Neuronal stem cell (in vitro differentiated cells): ENCODE measurements at places on chromosomes 12 and 14.

DNA sequence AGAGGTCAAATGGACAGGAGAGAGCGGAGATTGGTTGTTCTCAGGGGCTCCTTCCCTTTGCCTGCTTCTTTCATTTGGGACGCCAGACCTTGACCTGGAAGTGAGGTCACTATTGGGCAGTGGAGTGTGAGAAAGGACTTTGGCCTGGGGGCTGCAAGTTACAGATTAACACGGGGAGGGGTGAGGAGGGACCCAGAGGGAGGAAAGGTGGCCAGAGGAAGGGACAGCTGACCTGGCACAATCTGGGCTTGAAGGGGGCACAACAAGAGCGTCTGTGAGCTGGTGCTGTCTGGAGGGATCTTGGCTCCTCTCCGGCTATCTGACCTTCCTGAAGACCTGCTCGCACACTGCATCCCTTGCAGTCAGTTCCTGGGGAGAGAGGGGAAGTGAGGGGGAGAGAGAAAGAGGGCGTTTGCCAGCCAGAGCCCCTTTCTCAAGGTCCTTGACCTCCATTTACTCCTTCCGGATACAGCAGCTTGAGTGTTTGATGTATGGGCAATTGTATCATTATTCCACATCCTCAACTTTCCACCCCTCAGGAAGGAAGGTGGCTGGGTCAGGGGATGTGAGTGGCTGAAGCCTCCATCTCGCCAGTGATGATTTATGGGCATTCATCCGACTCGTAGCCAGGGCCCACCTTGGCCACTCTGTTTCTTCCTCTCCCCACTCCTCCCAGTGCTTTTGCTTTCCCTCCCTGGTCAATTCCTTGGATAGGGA is 4.7 kb downstream of the RBP5 start:
- DNase-seq = no peak

DNA sequence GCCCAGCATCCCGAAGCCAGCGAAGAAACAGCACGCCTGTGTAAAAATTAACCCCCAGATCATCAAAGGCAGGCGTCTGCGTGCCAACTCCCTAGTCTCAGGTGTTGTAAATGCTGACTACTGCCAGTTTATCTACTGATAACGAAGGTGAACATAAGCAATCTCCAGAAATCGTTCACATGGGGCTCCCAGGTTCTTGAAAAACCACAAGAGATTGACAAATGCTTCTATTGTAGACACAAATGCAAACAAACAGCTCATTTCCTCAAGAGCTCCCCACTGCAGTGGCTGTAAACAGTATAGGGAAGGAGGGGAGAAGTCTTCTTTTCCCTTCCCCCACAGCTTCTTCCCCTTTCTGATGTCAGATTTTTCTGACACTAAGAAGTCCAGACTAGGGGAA is 5.3 kb upstream of the PLEKHG3 start:
- DNase-seq = no peak

- DNase-seq = no peak
These were observed 26.5 kb downstream of the NUAK1 start for GRCh38 chr12:106112145-106112821.

DNA sequence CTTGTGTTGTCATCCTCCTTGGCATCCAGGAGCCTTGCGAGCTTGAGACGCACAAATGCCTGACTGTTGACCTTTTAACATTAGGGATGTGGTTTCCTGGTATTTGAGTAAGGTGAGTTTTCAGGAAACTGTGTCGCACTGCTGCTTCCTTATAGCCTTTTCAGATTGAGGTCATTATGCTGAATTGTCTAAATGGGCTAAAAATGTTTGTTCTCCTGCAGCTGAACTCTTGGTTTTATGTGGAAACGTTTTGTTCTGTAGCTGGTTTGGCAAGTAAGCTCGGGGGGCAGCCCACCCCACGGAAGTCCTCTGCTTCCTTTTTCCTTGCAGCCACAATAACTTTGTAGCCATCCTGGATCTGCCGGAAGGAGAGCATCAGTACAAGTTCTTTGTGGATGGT is 5.7 kb downstream of the PRKAB1 start:
- DNase-seq = no peak

GRCh38 chr12:42104087-42104486 is 40.6 kb downstream of the GXYLT1 start:
- no peak for DNase-seq

- no peak for DNase-seq
These were observed 73.9 kb downstream of the ANO4 start for GRCh38 chr12:100868487-100868886.

- no peak for DNase-seq
These were observed 436 bp downstream of the VPS33A start for GRCh38 chr12:122265886-122266229.

DNA sequence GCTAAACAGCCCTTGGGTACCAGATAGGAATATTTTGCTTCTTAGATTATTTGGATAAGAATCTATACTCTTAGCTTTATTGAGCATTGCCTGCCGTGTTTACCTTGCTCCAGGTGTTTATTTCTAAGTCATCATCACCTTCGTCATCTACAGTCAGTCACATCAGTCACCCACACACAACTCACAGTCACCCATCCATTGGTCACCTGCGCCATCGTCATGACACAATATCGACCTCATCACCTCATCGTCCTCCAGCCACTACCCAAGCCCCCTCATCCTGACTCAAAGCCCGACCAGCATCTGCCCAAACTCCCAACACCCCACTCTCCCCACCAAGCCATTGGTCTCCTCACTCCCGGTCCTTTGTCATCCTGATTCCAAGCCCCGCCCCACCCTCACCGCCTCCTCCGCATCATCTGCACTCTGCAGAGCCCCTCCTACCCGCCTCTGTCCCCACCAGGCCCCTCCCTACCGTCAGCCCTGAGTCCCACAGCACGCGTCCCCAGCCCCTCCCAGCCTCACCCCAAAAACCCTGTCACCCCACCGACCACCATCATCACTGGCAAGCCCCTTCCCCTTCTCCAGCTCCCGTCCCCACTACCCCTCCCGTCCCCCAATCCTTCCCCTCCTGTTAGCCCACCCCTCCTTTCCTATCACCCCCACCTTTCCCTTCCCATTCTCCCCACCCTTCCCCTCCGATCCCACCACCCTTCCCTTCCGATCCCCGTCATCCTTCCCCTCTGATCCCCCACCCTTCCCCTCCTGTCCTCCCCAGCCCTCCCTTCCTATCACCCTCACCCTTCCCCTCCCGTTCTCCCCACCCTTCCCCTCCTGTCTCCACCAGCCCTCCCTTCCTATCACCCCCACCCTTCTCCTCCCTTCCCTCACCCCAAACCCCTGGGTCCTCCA is 9.8 kb downstream of the DLK1 start:
- DNase-seq = peak; percentile 80

DNA sequence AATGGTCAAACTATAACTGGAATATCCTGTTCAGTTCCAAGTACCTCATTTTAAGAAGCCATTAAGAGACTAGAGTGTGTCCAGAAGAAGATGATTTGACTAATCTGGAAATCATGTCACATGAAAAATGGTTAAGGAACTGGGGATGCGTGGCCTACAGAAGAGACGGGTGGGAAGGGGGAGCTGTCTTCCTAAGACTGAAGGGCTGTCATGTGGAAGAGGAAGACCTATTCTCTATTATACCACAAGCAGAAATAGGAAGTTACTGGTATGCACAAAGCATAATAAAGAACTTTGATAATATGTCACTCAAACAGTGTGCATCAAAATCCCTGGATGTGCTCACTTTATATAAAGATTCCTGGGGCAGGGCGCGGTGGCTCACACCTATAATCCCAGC is 50.3 kb downstream of the HECTD4 start:
- DNase-seq = no peak

GRCh38 chr14:103522649-103523574 is at the start of gene CKB:
Gene CKB, minus strand, starts transcription at chr14:103522830. Its CDS starts 337 bp downstream, at chr14:103522493.
- peak; percentile 74 for DNase-seq

GRCh38 chr12:38587594-38587993 is 271.0 kb downstream of the ALG10B start:
- DNase-seq = no peak

DNA sequence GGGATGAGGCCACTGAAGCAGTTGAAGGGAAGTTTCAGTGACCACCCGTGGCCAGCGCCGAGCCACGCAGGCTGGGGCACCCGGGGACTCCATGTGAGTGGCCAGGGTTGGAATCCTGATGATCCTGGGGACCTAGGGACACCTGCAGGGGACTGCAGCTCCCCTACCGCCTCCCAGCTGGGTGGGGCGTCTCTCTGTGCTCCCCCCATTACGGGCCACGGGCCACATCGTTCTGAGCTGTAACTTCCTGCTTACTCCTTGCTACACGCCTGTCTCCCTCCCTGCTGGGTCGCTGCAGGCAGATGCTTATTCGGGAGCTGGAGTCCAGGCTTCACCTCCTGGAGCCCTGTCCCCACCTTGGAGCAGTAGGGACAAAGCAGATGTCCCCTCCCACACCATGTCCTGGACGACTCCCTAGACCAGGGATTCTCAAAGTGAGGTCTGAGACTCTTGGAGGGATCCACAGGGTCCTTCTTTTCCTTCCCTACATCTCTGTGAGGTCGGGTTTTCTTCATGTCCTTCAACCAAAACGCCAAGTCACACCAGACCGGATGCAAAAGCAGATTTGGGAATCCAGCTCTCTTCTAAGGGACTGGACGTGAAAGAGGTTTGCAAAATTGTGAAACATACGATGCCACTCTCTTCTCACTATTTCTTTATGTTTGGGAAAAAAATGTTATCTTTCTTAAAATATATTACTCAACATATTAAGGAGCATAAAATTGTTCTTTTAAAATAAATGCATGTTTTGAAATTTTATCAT is 85.9 kb upstream of the NCOR2 start:
- DNase-seq = no peak

DNA sequence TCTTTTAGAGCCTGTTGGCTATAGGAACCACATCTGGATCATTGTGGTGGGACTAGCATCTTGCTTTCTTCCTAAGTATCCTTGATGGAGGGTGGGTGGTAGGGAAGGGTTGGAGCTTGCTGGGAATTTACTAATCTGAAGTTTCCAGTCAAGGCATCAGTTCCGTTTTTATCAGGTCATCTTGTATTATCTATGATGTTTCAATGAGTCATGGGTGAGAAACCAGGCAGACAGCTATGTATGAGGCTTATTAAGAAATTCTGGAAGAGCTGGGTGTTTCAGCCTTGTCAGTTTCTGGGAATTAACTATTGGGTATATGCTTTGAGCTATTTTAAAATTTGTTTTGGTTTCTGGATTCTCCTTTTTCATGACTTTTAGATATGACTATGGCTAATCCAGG is 11.3 kb downstream of the TSFM start:
- DNase-seq = no peak

DNA sequence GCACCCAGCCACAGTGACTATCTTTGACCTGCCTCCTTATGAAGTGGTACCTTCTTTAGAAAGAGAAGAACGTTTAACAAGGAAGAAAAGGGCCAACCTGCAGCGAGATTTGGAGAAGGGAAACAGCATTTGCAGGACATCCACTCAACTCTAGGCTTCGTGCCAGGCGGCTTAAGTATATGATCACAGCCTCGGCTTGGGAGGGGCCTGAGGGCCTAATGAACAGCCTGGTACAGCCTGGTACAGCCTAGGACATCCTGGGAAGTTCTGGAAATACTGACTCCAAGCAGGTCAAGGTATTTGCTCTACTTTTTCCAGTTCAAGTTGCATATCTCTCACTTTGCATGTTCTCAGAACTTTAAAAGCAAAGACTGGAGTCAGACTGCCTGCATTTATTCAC is 16.1 kb downstream of the HCAR2 start:
- no peak for DNase-seq

- peak; percentile 50 for DNase-seq
These were observed 20.0 kb downstream of the BORCS5 start for GRCh38 chr12:12376646-12377448.

DNA sequence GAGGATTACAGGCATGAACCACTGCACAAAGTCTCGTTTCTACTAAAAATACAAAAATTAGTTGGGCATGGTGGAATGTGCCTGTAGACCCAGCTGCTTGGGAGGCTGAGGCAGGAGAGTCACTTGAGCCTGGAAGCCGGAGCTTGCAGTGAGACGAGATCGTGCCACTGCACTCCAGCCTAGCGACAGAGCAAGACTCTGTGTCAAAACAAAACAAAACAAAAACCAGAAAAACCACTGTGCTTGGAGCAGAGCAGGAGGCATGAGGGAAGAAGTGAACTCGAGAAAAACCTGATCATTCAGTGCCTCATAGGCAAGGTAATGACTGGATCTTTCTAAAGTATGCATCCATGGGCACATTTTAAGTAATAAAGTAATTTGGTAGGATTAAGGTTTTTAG is 487.8 kb downstream of the KCNH5 start:
- DNase-seq = no peak

DNA sequence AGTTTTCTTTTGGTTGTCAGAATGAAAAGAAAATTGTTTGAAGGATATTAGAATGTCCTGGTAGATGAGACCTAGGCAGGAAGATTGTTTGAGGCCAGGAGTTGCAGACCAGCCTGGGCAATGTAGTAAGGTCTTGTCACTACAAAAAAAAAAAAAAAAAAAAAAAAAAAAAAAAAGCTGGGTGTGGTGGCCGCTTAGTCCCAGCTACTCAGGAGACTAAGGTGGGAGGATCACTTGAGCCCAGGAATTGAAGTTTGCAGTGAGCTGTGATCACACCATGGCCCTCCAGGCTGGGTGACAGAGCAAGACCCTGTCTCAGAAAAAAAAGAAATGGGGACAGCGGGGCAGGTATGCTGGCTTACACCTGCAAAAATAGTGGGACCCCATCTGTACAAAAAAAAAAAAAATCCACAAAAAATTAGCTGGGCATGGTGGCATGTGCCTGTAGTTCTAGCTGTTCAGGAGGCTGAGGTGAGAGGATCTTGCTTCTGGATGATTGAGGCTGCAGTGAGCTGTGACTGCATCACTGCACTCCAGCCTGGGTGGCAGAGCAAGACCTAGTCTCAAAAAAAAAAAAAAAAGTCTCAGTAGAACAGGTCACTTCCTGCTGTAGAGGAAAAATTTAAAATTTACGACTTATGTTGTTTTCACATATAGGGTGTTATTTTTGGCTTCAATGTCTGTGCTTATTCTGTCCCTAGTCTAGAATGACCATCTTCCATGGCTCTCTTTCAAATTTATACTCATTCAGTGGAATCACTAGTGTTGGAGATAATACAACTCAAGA is 70.7 kb downstream of the PPHLN1 start:
- DNase-seq = no peak

DNA sequence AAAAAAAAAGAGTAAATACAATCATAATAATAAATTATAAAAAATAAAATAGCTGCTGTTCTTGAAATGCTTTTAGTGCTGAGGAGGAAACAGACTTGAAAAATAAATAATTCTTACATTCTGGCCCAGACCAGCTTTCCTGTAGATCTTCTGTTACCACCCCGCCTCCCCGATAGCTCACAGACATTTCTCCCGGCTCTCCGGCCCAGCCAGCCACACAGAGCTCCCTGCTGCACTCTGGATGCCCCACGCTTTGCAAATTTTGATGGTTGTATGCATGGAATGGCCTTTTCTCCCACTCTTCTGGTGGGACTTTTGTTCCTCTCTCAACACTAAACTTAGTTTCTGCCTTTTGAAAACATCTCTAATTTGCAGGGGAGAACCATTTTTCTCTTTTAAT is 249.3 kb downstream of the ATP23 start:
- no peak for DNase-seq

DNA sequence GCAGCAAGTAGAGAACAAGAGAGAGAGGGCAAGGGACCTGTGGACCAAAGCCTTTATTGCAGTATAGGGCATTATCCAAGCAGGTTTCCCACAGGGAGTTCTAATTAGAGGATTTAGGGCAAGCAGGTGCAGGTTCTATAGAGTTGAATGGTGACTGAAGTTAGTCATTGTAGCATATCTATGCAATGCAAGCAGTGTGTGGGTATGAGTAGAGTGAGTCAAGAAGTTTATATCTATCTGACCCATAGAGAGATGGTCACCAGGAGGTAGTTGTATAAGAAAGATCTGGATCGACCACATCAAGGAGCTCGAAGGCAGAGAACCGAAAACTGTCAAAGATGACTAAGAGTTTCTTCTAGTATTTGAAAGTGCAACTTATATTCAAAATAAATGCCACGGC is 167.3 kb downstream of the PLCZ1 start:
- no peak for DNase-seq
